ENCODE measurements at places on chromosomes 13 and 19.
A peak's percentile ranks its signal among the peaks of the same experiment; 100 is the strongest.

DNA sequence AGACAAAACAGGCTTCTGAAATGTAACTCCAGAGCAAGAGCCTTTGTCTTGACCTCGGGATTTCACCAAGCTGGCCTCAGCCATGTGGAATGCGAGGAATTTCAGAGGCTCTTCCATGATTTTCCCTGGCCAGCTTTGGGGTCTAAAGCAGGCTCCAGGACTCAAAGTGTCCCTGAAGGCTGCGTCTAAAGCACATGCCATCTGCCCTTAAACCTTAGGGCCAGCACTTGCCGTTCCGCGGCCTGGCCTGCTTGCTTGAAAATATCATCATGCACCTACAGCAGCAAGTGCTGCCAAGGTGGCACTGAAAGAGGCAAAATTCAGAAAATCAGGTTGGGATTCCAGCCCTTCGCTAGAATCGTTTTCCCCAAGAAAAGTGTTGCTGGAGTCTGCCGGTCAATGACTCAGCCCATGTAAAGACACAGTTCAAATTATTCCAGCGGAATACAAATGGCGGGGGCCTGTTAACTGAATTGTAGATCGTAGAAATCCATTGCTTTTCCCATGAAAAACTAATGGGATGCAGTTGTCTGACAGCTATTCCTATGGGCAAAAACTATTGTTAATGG lies 105.7 kb upstream of the RAP2A start:
- no peak for DNase-seq

GRCh38 chr13:30918662-30919405 lies 12.8 kb downstream of the MEDAG start:
- DNase-seq, result no peak

DNA sequence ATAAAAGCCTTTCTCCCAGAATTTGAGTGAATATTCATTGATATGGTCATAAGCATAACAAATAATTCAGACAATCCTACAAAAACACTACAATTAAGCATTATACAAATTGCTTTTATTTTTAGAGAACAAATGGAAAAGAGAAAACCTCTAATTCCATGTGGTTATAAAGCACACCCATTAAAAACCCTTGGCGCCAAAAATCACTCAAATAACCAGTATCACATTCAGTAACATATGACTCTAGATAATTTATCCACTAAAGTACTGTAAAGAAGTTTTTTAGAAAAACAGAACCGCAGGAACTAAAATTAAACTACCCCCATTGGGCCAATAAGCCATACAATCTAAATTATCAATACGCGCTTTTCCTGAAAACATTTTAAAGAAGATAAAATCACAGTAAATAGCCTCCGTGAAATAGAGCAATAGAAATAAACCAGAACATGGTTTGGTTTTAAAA lies 569 bp downstream of the LCP1 start:
- no peak for DNase-seq

- no peak for DNase-seq
Measured at GRCh38 chr13:35473206-35473775, 3.2 kb downstream of the MAB21L1 start.

GRCh38 chr13:66560991-66561390 lies 669.1 kb downstream of the PCDH9 start:
- no peak for DNase-seq

DNA sequence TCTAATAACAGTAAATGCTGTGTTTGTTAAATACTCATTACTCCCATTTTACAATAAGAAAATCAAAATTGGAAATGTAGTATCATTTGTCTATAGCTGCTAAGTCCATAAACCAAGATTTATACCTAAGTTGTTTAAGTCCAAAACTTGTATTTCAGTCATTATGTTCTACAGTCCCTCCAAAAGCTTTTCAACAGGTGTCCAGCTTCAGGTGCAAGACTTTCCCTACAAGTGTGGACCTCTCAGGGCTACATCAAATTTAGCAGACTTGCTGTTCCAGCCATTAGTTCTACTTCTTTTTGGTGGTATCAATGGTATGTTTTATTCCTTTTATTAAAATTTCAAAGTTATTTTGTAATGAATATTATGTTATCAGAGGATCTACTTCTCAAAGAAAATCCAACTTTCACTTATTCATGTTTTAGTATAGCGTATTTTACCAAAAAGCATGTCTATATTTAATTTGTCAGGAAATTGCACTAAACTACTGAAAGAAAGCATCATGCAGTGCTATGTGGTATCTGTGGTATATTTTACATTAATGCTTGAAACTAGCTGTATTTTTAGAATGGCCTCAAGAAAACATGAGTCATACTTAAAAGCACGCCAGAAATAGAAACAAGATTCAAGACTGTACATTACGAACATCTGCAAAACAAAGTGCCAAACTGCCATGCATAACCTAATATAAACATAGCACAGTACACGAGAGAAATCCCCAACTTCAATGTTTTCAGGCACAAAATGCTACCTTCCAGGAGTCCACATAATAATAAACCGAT lies 44.5 kb downstream of the VWA8 start:
- peak; percentile 83 for DNase-seq

GRCh38 chr13:75196147-75196837 lies 285.7 kb downstream of the TBC1D4 start:
- no peak for DNase-seq

Measured in AG04449 (cell line).